ENCODE measurements at places on chromosomes 6 and 20.

DNA sequence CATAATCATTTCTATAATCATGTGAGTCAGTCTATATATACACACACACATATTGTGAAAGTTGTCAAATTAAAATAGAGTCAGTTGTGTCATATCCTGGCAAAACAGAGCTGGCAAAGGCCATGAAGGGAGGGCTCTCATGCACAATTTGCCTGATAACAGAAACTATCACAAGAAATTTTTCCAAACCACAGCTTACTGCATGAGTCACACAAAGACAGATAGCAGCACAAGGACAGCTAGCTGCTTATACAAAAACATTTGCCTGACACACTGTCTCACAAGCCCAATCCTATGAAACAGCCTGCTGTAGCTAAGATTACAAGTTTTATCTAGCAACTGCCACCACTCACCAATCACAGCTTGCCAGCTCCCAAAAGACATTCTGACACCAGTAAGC, 848.5 kb upstream of the MAN1A1 start:
- ATAC-seq, result peak; percentile 60

DNA sequence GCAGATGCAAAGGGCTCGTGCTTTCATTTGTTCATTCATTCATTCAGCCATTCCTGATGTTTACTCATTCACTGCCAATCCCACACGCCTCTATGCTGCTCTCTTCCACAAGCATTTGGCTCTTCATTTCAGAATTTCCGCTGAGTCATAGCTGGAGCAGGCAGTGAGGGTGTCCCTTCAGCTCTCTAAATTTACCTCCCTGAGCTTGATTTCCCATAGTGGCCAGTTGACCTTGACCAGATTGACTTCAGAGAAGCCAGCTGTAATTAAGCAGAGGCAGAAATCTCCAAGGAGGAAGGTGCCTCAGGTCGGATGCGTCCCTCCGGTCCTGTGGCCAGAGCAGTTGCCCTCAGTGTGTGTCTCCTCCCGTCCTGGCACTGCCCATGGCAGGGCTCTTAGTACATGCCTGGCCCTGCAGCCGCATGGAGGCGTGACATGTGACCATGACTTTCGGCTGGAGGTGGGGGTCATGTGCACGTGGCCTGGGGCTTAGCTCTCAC, 267.2 kb upstream of the ECI2 start:
- ATAC-seq, result no peak

GRCh38 chr20:13661070-13661685, 22.4 kb upstream of the TASP1 start:
- ATAC-seq, result no peak

DNA sequence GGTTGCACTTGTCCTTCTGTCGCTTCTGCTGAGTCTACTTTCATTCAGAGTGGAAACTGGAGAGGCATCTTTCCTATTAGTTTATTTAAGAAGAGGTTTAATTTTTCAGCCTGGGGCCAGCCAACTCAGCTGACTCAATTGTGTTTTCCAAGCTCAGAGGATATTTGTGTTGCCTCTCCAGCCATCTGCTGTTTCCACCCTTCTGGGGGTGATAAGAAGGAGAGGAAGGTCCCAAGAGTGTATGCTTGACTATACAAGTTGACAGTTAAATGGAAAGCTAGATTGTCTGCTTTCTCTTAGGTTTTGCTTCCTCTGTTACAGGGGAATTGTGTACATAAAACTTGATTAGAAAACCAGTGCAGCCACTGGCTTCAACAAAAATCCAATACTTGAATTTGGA, 3.0 kb downstream of the PSMF1 start:
- ATAC-seq, result no peak

DNA sequence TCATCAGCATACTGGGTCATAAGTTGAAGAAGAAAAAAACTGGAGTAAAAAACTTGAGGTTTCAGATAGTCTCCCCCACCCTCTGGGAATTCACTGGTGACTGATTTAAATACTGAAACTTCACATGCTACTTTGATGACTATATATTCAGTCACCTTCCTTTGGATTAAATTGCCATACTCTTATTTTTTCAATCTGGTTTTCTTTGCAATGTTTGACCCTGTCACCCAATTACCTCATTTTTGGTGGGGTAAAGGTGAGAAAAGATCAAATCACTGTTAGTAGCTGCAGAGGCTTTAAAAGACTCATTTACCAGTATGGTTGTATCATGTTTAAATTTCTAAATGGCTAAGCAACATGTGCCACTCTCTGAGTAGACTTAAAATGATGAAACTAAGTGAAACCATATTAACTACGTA, 862.7 kb upstream of the FLRT3 start:
- peak; percentile 74 for ATAC-seq

DNA sequence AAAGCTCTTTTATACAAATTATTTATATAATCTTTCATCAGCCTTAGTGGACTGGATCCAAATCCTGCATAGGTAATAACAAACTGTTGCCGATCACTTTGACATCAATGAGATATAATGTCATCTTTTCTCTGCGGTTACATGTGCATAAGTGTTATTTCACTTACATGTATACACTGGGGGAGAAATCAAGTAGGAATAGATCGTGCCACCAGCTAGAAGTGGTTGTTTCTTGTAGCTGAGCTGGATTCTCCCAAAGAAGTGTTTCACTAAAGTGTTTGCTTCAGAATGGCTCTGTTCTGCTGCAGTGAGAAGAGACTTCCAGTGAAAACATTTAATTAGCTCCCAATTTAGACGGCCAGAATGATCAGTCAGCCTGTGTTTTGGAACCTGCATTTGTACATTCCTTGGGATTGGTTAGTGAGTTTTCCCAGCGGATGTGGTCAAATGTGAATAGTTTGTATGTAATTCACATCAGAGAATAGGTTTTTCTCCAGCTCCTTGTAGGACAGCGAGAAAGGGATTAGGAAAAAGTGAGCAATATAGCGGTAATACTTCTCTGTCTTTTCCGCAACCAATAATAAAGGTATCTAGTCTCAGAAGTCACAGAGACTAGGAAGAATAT, 163.1 kb upstream of the CCN2 start:
- no peak for ATAC-seq

GRCh38 chr6:84623956-84624680, 140.3 kb downstream of the TBX18 start:
- ATAC-seq, result no peak

- no peak for ATAC-seq
Measured at GRCh38 chr6:134363323-134364039, 45.6 kb upstream of the SGK1 start.

DNA sequence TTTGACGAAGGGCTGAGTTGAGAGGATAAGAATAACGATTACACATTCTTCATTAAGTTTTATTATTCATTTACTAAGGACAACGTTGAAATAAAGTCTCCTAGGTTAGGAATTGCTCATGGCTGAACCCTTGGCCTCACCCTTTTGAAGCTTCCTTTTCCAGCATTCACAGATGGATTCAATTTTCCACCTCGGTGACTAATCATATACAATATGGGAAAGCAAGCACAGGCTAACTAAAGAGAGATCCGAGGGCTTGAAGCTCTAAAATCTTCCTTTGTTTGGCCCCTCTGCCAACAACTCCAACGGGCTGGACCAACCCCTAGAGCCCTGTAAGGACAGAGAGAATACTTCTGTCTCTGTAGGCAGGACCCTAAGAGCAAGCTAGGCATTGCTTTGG, 159.5 kb downstream of the SOD2 start:
- ATAC-seq, result no peak

- no peak for ATAC-seq
Measured at GRCh38 chr20:50061151-50062005, 51.6 kb downstream of the UBE2V1 start.

DNA sequence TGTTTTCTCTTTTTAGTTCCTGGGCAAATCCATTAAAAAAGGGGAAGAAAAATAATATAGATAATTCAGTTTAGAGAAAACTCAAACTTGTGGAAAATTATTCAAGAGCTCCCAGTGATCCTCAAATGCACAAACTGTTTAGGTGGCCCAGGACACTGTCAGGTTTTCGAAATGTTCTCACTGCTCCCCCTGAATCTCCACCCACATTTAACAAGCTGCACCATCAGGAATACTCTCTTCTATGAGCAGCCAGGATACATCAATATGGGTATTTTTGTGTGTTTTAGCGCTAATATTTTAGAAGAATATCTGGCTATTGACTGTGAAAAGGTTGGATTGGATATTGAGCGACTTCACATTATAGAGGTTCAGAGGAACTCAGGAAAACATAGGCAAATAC, 43.9 kb downstream of the OR2B2 start:
- no peak for ATAC-seq

DNA sequence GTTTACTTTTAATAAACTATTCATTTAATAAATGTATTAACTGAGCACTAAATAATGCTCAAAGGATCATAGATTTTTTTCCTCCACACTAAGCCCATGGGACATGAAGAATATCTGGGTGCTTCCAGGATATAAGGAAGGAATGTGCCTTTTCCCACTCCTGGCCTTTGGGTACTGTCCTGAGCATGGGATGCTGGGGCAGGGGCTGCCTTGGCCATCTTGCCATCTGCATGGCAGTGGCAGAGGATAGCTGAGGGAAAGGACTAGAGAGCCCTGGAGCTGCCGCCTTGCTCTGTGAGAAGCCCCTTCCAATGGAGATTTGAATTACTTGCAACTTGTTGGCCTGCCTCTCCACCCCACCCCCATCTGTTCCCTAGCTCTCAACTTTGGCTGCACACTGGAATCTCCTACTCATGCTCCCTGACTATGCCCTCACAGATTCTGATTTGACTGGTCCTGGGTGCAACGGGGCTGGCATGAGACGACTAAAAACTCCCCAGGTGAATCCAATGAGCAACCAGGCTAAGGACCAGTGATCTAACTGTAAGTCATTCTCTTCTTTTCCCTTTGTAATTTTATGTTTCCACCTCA, 15.6 kb downstream of the DDRGK1 start:
- ATAC-seq, result no peak

GRCh38 chr6:148457137-148457842, 114.7 kb downstream of the SASH1 start:
- ATAC-seq, result no peak

- ATAC-seq, result peak; percentile 41
Measured at GRCh38 chr6:110054664-110055386, 76.7 kb downstream of the GPR6 start.
